KG1 (cell line): ENCODE measurements at places on chromosomes 12 and 14.
A peak's percentile ranks its signal among the peaks of the same experiment; 100 is the strongest.

DNA sequence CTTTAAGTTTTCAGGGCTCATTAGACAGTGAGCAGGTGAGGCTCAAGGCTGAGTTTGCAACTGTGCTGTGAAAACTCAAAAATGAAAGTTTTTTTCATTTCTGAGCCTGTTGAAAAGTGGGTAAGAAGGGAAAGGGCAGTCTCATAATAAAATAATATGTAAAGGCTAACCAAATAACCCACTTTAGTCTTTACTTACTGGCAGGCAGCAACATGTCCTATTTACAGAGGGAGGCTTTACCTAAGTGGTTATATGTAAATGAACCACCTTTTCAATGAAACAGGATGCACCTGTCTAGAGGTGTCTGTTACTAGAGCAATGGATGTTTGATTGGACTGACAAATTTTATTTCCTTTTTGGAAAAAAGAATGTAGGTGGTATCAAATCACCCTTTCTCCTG lies 158.0 kb downstream of the ETV6 start:
- DNase-seq, result no peak

- DNase-seq, result no peak
These were observed 185.1 kb downstream of the CHST11 start for GRCh38 chr12:104641862-104642261.

GRCh38 chr12:64392221-64392620 lies 1.7 kb upstream of the C12orf56 start:
- DNase-seq, result no peak

DNA sequence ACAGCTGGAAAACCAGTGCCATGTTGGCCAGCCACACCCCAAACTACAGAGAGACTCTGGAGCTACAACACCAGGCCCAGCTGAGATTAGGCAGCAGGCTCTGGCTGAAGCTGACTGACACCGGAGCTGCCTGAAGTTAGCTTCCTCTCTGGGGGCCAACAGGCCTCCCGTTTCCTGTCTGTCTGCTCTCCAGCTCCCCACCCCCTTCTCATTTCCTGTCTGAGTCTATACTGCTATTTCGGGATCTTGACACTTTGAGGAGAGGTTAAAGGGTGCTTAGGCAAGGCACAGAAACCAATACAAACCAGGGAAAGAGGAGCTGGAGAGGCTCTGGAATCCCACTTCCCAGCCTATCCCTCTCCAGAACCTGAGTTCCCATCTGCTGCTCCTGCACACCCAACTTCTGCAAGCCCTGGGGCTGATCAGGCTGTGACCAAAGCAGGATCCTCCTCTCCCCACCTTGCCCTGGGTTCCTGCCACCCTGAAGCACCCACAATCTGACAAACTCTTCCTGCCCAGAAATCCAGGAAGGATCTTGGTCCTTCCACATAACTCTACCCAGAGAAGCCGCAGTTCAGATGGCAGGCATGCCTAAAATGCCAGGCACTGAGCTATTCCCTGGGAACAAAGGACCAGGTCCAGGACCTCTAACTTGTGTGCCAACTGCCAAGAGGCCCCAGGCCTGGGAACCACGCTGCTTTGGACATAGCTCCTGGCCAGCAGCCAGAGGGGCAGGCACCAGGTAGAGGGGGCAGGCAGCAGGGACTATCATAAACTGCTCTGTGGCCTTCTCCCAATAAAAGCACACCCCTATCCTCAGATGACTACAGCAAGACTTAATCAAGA lies 39.9 kb downstream of the PRPF40B start:
- DNase-seq, result peak; percentile 83

GRCh38 chr14:77278461-77279230 lies 7.6 kb upstream of the NGB start:
- no peak for DNase-seq

- no peak for DNase-seq
These were observed 65.2 kb downstream of the ARL6IP4 start for GRCh38 chr12:123045678-123046077.

DNA sequence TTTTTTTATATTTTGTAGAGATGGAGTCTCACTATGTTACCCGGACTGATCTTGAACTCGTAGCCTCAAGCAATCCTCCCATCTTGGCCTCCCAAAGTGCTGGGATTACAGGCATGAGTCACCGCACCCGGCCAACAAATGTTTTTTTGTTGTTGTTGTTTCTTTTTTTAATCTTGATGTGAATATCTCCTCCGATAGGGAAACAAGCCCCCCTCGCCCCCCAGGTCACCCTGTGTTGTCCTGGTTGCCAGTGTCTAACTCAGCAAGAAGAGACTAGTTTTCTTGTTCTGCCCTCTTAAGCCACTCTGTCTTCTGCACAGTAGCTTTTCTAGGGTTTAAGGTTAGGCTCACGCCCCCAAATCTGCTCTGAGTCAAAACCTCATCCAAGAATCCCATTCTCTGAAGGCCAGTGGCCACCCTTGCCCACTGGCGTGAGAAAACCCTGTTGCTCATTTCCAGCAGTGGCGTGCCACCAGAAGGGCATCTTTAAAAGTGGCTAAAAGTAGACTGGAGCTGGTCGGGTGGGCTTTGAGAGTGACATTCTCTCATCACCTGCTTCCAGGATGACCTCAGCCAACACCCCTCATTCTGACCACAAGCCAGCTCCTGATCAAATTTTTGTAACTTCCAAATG lies 42.7 kb downstream of the C14orf132 start:
- no peak for DNase-seq

GRCh38 chr12:16600525-16600924 lies 5.4 kb downstream of the LMO3 start:
- no peak for DNase-seq

DNA sequence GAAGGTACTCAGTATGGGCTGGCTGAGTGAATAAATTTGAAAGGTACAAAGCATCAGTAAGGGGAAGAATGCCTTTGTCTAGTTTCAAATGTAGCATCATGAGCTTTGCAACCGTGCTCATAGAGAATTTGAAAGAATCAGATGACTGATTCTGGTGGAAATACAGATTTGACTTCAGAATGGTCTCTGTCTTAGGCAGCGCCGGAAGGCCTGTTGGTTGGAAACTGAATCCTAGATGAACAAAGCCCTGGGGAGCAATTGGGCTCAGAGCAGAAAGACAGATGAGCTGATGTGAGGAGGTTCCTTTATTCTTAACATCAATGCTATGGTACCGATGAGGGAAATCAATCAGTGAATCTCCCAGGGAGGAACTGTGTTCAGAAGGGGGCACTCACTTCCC lies 137.3 kb downstream of the SNAPC1 start:
- no peak for DNase-seq

DNA sequence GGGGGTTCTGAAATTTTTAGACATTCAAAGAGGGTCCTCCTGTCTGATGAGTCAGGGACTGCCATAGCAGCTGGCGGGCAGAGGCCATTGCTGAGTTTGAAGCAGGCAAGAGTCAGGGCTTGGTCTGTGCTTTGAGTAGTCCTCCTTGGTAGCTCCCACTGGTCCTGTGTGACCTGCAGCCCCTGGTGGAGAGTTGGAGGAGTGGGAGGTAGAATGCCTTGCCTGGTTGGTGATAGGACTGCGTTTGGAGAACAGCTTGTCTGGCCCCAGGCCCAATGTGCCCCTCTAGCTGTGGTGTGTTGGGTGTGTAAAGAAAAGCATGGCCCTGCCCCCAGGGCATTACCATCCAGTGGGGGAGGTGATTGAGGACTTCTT lies 116.7 kb downstream of the BEGAIN start:
- no peak for DNase-seq

DNA sequence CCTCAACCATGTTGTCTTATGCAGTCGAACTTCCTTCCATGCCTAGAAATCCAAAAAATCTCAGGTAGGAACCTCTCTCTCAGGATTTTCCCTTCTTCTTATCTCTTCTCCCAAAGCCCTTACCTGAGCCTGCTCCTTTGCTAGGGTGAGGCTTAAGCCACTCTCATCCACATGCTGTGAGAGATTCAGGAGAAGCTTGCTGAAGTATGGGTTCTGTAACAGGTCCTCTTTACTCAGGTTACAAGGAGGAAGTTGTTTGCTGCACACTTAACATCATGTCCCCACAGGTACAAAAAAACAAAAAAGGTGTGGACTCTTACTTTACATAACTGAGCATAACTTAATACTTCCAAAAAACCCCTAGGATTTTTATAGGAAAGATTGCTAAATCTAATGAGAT lies 4.5 kb downstream of the HAUS4 start:
- DNase-seq, result no peak

DNA sequence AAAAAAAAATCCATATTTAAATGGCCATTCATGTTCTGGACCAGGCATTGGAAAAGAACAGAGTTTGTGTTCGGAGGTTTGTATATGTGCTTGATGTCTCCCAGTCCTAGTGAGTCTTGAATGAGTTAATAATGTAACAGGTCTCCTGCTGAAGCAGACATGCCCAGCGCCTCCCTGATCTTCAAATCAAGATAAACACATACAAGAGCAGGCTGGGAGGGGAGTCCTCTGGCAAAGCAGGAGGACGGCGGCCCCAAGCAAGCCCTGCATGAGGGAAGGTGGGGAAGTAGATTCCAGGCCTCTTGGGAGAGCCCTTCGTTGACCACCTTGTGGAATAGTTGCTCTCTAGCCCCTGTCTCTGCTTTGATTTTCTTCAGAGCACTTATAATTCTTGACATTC lies 156.3 kb downstream of the ZFP36L1 start:
- DNase-seq, result no peak

DNA sequence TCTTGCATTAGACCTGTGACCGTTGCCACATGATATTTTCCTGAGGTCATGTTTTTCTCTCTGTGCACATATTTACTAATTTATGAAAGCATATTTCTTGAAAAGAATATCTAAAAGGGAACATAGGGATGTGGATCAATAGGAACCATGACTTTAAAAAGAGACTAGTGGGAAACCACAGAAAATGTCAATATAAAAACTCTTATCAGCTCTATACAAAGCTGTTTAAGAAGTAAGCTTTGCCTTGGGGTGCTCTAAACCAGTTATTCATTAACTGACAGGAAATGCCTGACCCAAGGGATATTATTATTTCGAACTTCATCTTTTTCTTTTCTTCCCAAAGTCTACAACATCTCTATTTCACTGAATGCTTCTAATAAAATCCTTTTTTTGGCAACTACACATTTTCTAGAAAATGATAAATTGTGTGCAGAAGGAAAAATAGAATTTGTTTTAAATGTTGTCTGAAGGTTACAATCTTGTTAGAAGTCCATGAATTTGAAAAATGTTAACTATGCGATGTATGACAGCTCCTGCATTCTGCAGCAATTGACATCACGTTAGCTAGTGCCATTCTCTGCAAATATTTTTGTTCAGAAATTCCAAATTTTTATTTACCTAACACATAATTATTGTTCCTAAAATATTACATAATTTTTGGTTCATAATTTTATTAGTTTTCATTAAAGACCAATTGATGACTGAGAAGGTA lies 345.0 kb downstream of the SLC16A7 start:
- DNase-seq, result no peak
